ENCODE measurements at places on chromosomes 7 and 10.

- no peak for DNase-seq
Measured at GRCh38 chr7:9796241-9796640, 1177.4 kb upstream of the PHF14 start.

- no peak for DNase-seq
Measured at GRCh38 chr7:77729574-77730348, 33.5 kb downstream of the RSBN1L start.

DNA sequence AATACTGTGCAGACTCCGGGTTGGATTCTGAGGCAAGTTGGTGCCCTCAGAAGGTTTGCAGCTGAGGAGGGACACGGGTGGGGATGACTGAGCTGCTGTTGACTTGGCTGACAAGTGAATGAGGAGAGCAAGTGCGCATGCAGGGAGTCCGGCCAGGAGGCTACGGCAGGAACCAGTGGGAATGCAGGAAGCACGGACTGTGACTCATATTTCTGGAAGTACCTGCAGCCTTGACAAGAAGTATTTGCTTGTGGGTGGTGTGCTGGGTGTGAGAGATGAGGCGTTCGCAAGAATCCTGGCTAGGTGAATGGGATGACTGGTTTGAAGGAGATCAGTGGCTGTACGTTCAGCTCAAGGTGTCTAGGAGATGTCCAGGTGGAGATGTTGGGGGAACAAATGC is 30.8 kb upstream of the FXYD4 start:
- DNase-seq: no peak

DNA sequence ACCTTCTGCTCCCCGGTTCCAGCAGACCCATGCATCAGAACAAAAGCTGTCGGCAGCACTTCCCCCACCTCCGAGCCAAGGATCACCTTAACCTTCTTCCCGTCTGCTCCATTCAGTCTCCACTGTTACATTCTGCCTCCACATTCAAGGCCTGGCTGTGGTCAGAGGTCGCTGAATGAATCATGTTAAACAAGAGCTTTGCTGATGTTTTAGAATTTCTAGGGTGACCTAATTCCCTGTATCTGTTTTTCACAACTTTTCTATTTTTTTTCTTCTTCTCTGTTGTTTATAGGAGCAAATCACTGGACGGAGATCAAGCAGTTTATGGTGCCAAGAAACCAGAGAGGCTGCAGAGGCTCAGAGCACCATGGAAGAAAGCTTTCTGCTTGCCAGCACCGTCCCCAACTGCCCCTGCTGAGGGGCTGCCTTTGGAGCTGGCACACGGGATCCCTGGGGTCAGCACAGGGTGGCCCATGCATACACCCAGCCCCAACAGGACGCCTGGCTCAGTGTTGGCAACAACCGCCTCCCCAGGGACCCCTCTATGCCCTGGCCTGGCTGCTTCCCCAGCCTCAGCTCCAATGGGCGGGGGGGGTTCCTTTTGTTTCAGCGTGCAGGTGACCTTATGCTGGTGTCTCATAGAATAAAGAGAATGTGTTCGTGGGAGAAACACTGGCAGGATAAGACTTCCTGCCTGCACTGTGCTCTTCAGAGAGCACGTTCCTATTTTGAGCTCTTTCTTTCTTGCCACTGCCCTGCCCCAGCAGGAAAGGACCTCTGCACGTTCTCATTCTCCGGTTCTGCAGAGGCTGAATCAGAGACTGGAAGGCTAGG is 182.7 kb upstream of the LYZL2 start:
- DNase-seq: no peak

DNA sequence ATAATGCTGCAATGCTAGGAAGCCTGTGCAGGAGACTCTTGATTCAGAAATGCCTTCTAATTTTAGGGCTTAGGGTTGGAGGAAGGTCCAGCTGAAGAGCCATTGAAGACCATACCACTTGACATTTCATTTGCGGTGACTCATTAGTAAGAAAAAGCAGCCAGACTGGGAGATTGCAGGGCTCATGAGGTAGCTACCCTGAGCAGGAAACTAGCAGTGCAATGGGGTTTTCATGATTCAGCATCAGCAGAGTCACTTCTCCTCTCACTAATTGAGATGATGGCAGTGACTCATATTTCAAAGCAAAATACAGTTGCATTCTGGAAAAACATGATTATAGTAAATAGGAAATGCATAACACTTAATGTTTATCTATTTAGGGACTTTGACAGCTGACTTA is 434.1 kb downstream of the DNAJB9 start:
- no peak for DNase-seq

GRCh38 chr7:36620166-36620708 is 104.1 kb downstream of the AOAH start:
- DNase-seq: no peak

DNA sequence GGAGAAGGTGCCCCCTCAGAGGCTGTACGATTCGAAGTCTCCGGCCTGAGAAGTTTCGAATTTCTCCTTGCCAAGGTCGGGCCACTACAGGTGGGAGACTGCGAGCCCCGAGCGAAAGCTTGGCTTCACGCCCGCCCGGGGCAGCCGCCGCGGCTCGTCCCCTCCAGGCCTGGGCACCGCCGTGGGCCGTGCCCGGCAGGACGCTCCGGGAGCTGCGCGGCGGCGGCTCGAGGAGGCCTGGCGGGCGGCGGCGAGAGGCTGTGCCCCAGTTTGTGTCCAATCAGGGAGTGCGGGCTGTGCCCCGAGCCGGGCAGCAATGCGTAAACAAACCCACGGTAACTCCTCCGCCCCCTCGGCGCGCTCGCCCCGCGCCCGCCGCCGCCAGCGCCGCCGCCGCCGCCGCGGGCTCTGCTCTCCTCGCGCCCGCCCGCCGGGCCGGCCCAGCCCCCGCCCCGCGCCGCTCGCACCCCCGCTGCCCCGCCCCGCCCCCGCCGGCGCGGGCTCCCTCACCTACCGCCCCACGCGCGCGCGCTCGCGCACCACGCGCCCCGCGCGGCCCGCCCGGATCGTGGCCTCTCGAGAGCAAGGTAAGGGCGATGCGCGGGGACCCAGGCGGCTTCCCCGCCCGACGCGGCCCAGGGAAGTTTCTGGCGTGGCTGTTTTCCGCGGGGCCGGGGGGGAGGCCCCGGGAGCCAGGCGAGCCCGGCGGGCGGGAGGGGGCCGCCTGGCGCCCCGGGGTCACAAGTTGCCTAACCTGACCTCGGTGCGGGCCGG is 57.8 kb upstream of the PCGF5 start:
- peak; percentile 46 for DNase-seq

DNA sequence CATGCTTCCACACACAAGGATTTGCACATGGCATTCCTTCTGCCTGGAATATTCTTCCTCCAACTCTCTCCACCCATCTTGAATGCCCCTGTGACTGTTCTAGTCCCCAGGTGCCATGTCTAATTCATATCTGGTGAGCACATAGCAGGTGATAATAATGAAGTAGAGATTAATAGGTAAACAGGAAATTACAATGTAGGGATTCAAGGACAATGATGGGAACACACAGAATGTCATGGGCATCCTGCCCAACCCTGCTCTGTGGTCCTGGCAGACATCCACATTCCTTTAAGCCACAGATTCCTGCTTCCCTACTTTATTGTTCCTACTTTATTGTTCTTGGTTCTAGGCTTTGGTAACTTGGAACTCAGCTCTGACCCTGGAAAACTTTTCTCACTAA is 115.8 kb downstream of the THSD7A start:
- DNase-seq: no peak

DNA sequence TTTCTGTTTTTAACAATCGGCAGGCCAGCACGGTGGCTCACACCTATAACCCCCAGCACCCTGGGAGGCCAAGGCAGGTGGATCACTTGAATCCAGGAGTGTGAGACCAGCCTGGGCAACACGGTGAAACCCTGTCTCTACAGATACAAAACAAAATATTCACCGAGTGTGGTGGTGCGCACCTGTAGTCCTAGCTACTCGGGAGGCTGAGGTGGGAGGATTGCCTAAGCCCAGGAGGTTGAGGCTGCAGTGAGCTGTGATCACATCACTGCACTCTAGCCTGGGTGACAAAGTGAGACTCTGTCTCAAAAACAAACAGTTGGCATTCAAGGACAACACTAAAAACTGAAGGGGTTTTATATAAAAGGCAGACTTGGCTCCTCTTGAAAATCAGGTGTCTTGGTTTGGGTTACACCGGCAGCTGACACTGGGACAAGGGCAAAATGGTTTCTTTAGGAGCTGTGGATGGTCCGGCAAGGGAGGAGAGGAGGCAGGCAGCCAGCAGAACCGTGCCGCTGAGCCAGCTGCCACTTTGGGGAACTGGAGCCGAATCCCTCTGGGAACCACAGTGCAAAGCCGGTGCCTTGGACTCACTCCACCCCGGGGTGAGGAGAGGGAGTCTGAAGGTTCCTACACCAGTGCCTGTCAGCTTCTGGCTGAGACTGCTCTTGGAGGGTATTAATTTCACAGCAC is 52.6 kb downstream of the CHST3 start:
- no peak for DNase-seq

- DNase-seq: no peak
Measured at GRCh38 chr10:4266416-4267085, 481.5 kb upstream of the KLF6 start.

DNA sequence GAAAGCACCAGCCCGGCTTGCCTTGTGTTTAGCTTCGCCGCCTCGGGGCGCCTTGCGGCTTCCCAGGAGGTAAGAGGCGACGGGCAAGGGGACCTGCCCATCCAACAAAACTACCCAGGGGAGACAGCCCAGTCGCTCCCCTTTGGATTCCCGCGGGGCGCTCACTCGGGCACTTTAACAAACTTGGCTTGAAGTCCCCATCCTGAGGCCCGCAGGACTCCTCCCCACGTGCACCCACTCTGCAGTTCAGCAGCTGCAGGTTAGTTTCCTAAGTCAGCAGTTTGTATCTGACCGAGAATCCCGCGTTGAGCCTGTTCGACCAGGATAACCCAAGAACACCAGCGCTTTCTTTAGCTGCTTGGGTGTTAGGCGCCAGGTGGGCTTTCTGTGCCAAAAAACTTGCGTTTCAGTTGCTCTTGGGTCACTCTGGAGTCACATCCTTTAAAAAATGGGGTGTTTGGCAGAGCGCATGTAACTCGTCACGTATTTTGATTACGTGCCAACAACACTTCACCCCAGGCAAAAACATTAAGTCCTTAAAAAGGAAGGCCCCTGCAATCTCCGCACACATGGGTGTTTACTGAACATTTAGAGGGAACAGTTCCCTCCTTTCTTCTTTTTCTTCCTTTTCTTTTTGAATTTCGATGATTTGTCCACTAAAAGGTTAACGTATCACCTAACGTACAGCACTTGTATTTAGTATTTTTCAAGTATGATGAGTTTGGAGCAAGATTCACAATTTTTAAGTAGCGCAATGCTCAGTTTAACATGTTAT is 876 bp downstream of the DNAH11 start:
- DNase-seq: no peak

DNA sequence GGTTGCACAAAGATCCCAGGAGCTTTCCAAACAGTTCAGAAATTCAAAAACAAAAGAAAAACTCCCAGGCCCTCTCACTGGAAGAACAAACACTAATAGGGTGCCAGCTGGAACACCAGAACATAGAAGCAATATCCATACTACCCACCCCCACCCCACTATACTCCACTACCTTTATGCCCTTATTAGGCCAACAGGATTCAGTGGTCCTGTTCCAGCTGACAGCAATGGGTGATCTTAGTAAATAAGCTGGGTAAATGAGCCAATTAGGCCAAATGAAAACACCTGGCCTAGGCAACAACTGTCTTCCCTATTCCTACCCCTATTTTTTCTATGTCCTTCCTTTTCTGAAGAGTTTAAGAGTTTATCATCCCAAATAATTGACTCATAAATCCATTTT is 11.7 kb downstream of the NOC3L start:
- DNase-seq: no peak

GRCh38 chr7:18520450-18521235 is 25.1 kb downstream of the HDAC9 start:
- DNase-seq: no peak

DNA sequence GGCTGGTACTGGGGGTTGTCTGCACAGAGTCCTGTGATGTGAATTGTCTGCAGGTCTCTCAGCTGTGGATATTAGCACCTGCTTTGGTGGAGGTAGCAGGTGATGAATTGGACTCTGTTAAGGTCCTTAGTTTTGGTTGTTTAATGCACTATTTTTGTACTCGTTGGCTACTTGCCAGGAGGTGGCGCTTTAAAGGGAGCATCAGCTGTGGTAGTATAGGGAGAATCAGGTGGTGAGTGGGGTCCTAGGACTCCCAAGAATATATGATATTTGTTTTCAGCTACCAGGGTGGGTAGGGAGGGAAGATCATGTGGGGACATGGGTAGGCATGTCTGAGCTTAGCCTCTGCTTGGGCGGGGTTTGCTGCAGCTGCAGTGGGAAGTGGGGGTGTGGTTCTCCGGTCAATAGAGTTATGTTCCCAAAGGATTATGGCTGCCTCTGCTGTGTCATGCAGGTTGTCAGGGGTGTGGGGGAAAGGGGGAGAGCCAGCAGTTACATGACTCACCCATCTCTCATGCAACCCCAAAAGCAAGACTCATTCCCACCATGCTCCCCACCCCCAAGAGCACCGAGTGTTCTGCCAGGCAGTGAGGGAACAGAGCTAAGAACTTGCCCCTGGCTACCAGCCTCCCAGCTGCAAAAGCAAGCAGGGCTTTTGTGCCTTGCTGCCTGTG is 53.7 kb upstream of the ZNF273 start:
- DNase-seq: no peak

DNA sequence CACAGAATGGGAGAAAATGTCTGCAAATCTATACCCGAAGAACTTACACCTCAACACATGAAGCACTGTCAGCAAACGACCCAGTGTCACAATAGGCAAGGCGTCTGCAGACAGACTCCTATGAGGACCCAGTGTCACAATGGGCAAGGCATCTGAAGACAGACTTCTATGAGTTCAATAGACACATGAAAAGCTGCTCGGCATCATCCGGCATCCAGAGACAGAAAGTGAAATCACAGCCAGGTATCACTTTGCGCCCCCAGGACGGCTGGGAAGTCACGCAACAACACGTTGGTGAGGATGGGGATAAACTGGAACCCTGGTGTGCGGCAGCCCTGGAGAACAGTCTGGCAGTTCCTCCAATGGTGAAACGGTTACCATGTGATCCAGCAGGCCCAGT is 273.2 kb downstream of the ELFN1 start:
- DNase-seq: no peak

GRCh38 chr7:7819442-7820247 is 101.2 kb upstream of the RPA3 start:
- no peak for DNase-seq

- DNase-seq: peak; percentile 79
Measured at GRCh38 chr7:6729492-6730342, 23.0 kb upstream of the ZNF12 start.

- no peak for DNase-seq
Measured at GRCh38 chr7:54969208-54969967, 49.4 kb upstream of the EGFR start.

GRCh38 chr10:118002581-118002980 is 44.2 kb downstream of the RAB11FIP2 start:
- no peak for DNase-seq

DNA sequence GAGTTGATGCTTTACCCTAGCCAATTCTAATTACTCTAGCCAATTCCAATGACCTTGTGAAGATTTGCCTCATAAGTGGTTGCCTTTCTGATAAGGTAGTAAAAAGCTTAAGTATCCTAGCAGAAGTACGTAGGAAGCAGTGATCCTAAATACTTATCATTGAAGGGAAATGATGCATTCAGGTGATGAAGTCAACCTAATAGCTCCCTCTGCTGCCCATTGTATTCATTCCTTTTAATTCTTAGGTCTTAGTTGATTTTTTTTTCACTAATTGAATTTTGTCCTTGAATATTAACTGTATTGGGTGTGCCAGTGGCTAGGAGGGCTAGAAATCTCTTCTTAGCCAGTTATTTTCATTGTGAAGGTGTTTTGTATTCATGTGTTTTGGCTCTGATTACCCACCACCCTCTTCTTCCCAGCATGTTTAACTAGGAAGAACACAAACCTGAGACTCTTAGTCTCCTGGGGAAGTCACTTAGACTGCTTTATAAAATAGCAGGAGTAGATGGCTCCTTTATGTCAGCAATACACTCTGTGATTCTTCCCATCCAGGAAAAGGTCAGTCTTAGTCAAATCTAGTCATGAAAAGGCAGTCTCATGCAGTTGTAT is 46.3 kb downstream of the PLEKHA8 start:
- no peak for DNase-seq
